ENCODE measurements at places on chromosomes 6 and 20.
A peak's percentile ranks its signal among the peaks of the same experiment; 100 is the strongest.

DNA sequence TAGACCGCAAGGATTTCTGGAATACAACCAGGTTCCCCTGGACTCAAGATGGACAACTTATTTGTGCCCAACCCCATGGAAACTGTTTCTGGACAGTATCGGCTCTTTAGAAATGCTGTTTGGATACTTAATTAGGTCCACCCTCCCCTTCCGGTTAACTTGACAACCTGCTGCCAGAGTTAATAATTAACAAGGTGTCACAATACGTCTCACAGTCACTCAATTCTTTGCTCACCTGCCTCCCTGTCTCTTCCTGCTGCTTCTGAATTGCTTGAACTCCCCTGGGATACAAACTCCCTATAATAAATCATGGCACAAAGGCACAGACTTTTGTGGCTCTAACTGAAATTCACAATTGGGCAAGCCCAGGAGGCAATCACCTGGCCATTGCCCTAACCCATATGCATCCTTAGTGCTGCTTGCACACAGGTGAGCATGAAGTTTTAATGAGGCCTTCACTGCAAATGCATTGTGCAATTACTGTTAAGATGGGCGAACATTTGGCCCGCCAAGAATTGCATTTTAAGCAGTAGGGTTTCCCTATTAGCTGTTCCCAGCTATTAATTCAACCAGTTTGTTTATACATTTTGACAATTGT lies 504.4 kb upstream of the NOX3 start:
- no peak for DNase-seq

DNA sequence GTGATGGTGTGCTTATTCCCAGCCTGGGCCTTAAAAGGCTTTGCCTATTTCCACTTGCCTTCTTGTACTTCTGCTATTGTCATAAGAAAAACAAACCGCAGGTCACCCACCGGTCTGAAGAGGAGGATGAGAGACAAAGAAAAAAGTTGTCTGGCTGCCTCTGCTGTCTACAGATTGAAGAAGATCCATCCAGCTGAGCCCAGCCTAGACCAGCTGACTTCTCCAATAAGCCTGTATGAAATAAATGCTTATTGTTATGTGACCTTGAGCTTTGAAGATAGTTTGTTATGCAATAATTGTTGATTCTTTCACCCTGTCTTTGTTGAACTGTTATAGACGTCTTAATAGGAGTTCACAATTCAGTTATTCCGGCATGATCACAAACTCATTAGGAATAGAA lies 223.8 kb upstream of the PRSS16 start:
- no peak for DNase-seq

GRCh38 chr6:167214206-167214605 lies 56.4 kb upstream of the GPR31 start:
- no peak for DNase-seq

- DNase-seq: no peak
Measured at GRCh38 chr6:161168281-161168891, 105.5 kb downstream of the AGPAT4 start.

GRCh38 chr20:24878657-24879056 lies 70.4 kb upstream of the CST7 start:
- DNase-seq: no peak

GRCh38 chr6:50443144-50443543 lies 270.2 kb upstream of the TFAP2D start:
- no peak for DNase-seq

GRCh38 chr6:150272264-150272975 lies 96.4 kb upstream of the IYD start:
- no peak for DNase-seq

- no peak for DNase-seq
Measured at GRCh38 chr6:2448826-2449571, 203.6 kb upstream of the GMDS start.

DNA sequence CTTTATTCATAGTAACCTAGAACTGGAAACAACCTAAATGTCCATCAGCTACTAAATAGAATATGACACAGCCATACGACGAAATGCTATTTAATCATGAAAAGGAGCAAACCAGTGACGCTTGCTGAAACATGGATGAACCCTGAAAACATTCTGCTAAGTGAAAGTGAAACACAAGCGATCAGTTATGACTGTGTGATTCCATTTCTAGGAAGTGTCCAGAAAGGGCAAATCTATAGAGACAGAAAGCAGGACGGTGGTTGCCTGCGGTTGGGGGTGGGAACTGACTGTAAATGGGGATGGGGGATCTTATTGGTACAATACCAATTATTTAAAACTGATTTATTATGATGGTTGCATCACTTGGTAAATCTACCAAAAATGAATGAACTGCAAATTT lies 126.8 kb downstream of the IPCEF1 start:
- peak; percentile 16 for DNase-seq

- no peak for DNase-seq
Measured at GRCh38 chr6:125574604-125575003, 174.8 kb upstream of the HEY2 start.

DNA sequence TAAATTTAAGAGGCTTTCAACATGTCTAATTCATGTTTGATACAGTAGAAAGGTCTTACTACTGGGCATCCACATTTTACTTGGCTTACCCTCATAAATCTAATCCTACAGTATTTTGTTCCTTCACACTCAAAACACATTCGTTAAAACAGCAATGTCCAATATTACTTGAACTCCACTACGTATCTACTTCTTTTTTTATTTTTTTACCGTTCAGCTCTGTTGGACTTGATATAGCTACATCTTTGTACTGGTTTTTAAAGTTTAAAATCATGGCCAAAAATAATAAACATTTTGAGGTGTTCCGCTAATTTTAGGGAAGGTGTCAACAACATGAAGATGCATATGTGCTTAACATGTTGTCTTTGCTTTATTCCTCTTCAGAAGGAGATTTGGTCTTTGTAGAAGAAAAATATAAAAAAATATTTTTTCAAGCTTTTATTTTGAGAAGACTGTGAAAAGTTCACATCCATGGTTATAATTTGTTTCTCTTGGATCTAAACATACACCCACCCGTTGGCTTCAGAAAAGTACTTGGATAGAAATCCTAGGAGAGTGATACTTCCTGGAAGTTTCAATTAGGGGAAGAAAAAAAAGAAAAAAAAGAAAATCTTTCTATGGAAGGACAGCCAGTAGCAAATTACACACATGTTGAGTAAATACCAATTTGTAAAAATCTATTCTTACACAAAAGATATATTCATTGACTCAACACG lies 71.5 kb downstream of the EPB41L2 start:
- DNase-seq: no peak

- DNase-seq: no peak
Measured at GRCh38 chr6:165807249-165807960, 144.4 kb upstream of the PDE10A start.

GRCh38 chr6:1390133-1390945 lies 963 bp downstream of the FOXF2 start:
- no peak for DNase-seq

GRCh38 chr6:4678506-4679300 lies 97.5 kb upstream of the CDYL start:
- DNase-seq: no peak

GRCh38 chr6:38640216-38640909 lies 634 bp upstream of the BTBD9 start:
- no peak for DNase-seq

DNA sequence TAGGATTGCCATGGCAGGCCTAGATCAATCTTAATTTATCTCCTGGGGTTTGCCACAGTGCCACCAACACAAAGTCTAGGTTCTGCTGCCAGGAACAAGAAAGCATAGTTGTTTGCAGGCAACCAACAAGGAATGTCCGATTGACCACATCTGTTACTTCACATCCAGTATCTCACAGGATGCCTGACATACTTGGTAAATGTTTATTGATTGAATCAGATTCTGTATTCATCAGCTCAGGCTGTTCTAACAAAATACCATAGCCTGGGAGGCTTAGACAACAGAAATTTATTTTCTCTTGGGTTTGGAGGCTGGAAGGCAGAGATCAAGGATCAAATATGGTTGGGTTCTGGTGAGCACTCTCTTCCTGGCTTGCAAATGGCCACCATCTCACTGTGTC lies 26.3 kb upstream of the MC3R start:
- DNase-seq: no peak

- DNase-seq: no peak
Measured at GRCh38 chr20:38241201-38241600, 19.3 kb downstream of the KIAA1755 start.

DNA sequence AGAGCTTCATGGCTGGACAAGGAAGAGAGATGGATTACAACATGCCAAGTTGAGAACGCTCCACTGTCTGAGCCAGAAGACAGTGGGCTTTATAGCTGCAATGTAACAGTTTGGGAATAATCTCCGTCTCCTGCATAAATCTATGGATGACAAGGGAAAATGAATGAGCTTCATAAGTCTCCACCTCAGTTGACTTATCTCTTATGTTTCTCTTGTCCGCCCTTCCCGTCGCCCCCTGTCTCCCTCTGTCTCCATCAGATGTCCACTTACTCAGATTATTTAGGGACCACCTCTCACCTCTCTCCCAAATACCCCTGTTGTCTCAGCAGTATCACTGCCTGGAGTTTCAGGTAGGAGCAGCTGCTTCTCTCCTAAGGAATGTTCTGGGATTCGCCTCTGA lies 13.7 kb upstream of the BPIFA2 start:
- DNase-seq: no peak

- no peak for DNase-seq
Measured at GRCh38 chr6:11397622-11398450, 139.7 kb upstream of the TMEM170B start.

DNA sequence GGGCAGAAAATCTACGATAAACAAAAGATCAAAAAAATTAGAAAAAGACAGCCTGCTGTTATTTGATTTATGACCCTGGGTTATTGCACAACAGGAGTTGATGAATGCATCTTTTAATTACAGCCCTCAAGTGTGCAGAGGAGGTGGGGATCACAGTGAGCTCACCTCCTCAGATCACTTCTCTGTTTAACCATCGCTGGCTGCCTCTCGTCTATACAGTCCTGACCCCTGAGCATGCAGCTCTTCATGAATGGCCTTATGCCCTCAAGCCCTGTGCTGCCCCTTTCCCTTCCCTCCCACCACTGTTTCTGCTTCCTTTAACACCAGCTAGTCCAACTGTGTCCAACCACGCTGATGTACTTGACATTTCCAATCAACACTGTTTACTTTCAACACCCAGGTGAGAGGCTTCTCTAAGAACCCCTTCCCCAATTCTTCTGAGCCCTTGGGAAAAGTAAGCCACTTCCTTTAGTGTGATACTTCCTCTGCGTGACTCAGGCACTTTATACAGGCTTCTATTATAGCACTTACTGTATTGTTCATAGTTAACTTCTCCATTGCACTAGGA lies 60.6 kb upstream of the RIPOR2 start:
- DNase-seq: no peak

DNA sequence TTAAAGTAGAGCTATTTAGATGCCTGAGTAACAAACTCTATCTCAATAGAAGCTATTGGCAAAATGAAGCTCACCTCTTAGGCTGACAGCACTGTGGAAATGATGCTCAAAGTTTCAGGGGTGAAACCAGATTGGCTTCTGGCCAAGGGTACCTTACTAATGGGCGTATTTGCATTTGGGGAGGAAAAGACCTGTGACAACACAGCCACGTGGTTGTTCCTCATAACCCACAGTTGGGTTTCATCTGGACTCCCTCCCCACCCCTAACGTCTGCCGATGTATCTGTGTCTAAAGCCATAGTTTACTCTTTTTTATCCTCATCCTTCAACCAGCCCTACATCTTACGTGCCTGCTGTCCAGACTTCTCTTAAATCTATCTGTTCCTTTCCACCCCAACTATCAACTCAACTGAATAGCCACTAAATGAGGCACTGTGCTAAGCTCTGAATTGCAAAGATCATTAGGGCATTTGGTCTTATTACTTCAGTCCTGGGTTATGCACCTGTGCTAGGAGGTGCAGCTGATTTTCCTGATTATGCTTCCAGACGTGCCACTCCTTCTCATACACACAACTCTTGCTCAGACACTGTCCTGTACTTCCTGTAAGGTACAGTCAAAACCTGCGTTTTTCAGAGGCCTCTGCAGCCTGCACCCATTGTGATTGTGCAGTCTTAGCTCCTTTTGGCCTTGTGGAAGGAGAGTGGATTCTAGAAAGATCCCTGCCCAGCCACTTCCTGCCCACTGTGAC lies 80.6 kb upstream of the ARMC2 start:
- DNase-seq: no peak

DNA sequence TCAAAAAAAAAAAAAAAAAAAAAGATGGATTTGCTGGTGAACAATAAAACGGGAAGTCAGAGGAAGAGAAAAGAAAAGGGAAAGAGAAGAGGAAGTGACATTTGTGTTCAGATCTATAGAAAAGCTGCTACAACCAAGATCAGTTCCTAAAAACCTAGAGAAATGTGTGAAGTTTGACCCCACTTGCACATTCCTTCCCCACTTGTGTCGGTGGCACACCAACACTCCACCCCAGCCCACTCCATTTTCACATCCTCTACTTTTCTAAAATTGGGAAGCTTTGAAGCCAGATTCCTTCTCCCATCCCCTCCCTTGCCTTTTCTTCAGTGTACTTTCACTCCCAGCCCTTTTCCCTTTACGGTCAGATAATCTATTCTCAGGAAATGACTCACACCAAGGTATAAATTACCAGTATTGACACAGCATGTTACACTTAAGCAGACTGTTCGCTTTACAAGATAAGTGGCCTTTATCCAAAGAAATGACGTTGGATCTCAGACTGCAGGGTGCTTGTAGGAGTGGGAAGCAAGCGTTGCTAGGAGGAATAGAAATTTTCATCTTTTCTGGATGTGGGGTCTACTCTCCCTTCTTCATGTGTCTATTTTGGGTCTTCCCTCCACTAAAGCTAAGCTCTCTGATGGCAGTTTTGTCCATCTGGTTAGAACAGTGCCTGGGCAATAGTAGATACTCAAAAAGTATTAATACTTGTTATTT lies 92.5 kb upstream of the ADGRF1 start:
- DNase-seq: no peak

DNA sequence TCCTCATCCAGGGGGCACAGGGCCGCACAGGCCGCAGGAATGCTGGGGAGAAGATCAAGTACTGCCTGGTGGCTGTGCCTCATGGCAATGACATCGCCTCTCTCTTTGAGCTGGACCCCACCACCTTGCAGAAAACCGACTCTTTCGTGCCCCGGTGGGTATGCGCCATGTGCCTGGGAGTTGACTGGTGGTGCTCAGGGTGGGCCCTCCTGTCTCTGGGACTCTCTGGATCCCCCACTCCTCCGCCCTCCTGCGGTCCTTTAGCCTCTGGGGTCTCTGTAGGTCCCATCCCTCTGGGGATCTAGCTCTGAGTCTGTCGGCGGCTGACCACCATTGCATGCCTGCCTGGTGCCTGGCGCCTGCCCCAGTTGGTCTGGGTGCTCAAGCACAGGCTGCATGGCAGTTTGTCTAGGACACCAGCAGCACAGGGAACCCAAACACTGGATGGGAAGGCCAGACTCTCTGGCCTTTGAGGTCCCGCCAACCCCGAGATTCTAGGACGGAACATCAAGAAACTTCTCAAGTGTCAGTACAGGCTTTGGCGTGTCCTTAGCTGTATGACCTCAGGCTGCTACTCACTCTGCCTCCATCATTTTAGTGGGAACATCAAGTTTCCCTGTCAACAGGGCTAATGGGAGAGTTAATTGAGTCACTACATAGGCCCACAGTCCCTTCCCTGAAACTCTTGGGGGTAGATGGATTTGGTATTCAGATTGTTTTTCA lies 42.8 kb downstream of the ITPR3 start:
- no peak for DNase-seq

Data from stimulated activated CD8-positive, alpha-beta memory T cell treated with anti-CD3 and anti-CD28 coated beads, Interleukin-12 subunit alpha, Interleukin-12 subunit beta, amount 100 ng/mL, for 4 hours (primary cell).